Mesothelial cell of epicardium (in vitro differentiated cells): ENCODE measurements at places on chromosomes 5 and 9.

DNA sequence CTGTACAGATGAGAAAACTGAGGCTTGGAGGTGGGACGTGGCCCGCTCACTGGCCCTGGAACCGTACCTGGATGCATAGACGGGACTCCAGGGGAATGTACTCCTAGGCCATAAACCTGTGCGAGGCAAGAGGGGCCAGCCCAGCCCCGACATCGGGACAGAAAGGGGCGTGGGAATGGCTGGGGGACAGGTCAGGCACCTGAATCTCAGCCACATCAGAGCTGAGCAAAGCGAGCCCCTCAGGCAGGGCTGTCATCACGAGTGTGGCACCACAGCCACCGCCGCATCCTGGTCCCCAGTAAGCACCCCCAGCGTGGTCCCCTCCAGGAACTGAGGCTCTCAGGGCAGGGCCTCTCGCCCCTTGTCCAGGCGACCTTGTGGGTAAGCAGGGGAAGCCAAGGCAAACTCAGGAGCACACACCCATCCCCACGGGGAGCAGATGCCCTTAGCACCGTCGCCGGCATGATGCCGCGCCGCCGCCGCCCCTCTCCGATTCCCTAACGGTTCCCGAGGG is 16.5 kb downstream of the NACC2 start:
- no peak for DNase-seq
- H3K27me3 ChIP-seq = no peaks in the 10 kb centered on the region
- no peak overlapping the region for H3K27ac ChIP-seq
- H3K4me3 ChIP-seq = no peak overlapping the region

DNA sequence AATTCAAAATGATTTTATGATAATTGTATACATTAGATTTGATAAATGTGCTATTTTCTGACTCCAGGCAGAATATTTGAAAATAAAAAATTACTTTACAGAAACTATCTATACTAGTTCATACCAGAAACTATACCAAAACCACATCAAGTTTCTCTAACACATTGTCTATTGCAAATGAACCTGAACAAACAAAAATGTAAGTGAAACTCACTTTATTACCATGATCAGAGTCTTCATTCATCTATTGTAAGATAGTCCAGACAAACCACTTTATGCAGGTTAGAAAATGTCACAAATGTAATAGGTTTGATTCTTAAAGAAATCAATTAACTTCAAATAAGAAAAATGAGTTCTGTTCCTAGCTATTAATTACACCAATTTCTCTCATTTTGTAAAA is 99.4 kb downstream of the OXCT1 start:
- peaks cover 31% of the 10 kb centered on the region for H3K4me1 ChIP-seq
- H3K4me3 ChIP-seq = no peak overlapping the region
- no peaks in the 10 kb centered on the region for H3K27me3 ChIP-seq
- H3K27ac ChIP-seq = no peak overlapping the region
- H3K36me3 ChIP-seq = no peaks in the 10 kb centered on the region
- DNase-seq = no peak

DNA sequence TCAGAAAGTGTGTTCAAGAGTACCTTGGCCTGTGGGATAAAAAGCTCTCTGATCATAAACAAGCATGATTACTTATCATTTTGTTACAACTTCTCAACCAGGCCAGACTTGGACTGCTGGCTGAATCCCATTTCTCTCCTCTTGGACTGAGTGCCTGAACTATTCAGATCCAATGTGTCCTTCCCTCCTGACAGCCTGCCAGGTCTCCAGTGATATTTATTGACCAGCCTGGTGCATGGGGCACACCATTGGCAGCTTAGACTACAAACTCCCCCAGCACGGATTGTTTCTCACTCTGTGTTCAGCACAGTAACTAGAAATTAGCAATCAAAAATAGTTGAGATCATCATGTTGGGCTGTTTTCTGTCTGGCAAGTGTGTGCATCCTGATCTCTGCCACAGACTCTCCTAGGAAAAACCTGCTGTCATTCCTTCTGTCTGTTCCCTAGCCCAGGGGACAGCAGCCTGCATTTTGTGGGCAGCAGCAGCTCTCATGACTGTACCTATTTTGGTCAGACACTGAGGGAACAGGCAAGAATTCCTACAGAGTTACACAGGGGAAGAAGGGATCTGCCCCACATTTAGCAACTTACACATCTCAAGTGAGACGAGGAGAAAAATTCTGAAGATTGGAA is 348.1 kb downstream of the ADAMTS6 start:
- H3K4me1 ChIP-seq = no peaks in the 10 kb centered on the region
- no peaks in the 10 kb centered on the region for H3K27me3 ChIP-seq
- H3K4me3 ChIP-seq = no peak overlapping the region
- no peak overlapping the region for H3K27ac ChIP-seq

DNA sequence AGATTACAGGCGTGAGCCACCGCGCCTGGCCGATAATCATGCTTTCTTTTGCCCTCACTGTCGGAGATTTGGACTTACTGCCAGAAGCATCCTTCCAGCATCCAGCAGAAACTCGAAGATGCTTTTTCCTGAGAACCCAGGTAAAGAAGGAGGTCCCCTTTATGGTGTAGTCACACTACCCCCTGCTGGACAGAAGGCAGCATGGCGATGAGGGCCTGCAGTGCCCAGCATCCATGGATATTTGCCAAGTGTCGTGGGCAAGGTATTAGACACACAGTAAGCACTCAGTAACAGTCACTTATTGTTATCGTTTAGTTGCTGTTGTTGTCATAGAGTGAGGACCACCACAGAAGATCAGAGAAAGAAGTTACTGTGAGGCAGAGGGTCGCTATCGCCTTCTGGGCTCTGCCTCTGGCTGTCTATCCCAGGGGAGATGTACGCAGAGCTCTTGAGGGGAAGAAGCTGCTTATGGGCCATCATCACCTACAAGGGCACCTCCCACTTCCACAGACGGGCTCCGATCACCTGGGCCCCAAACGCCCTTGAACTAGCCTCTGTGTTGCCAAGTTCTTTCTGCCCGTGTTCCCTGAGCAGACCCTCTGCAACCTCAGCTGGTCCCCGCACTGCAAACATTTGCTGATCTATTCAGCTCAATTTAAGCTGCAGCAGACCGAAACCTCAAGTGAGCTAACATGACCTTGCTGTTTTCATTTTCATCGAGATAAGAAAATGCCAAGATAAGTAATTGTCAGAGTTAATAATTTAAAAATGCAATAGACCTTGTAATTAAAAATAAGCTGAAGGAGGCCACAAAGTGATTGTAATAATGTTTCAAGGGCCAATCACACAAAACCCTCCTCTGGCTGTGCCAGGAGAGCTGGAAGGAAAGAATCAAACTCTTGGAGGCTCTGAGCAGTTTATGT is 23.9 kb downstream of the C5orf15 start:
- H3K27me3 ChIP-seq = no peaks in the 10 kb centered on the region
- H3K36me3 ChIP-seq = no peaks in the 10 kb centered on the region
- no peak overlapping the region for H3K27ac ChIP-seq
- no peak overlapping the region for H3K4me3 ChIP-seq

- DNase-seq = no peak
- H3K27me3 ChIP-seq = no peaks in the 10 kb centered on the region
- H3K4me1 ChIP-seq = no peaks in the 10 kb centered on the region
- no peak overlapping the region for H3K27ac ChIP-seq
Measured at GRCh38 chr5:100683881-100684280, 148.7 kb downstream of the FAM174A start.

DNA sequence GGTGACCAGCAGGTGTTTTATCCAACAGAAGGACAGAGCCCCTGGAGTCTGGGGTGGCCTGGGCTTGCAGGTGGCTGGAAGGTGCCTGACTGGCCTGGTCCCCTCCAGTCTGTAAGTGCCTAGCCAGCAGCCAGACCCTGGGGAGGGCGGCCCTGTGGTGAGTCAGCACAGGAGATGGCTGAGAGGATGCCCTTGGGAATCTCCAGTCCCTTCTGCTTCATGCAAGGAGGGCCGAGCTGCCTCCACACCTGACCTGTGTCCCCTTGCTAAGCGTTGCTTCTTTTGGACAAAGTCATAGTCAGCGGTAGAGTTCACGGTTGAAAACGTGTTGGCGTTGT is 20.2 kb downstream of the OBP2B start:
- peaks cover 2% of the 10 kb centered on the region for H3K4me1 ChIP-seq
- no peak for DNase-seq

DNA sequence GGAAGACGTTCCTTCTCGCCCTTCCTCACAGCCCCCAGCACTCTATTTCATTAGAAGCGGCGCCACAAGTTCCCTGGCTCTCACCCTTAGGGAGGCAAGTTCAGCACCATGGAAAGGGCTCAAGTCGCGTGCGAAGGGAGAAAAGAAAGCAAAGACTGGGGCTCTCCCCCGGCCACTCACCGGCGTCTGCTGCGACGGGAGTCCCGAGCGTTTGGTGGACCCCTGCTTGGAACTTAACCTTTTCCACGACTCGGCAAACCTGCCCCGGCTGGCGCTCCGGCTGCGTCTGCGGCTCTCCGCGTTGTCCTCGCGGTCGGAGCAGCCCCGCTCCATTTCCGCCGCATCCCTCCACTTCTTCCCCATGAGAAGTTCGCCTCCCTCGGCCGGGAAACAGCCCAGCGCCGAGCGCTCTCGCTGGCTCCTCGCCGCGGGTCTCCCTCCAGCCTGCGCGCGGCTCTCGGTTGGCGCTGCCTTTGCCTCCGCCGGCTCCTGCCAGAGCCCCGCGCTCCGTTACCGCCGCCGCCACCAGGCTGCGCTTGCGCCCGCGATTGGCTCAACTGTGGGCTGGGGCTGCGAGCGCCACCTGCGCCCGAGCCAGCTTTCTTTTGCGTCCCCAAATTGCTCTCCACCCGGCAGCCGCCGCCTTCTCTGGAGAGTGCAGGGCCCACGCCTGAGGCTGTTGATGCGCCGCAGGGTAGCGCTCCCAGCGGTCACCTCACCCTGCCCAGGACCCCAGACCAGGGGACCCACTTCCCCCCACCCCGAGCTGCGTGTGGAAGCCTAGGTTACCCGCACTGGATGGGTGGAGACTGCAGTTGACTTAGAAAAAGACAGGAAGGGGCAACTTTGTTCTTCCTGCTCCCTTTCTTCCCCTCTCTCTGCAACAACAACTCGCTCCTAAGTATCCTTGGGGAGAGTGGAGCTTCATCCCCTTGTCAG is 321.6 kb downstream of the CEMIP2 start:
- H3K27ac ChIP-seq = no peak overlapping the region
- peak overlapping the region; percentile 66 for H3K4me3 ChIP-seq

DNA sequence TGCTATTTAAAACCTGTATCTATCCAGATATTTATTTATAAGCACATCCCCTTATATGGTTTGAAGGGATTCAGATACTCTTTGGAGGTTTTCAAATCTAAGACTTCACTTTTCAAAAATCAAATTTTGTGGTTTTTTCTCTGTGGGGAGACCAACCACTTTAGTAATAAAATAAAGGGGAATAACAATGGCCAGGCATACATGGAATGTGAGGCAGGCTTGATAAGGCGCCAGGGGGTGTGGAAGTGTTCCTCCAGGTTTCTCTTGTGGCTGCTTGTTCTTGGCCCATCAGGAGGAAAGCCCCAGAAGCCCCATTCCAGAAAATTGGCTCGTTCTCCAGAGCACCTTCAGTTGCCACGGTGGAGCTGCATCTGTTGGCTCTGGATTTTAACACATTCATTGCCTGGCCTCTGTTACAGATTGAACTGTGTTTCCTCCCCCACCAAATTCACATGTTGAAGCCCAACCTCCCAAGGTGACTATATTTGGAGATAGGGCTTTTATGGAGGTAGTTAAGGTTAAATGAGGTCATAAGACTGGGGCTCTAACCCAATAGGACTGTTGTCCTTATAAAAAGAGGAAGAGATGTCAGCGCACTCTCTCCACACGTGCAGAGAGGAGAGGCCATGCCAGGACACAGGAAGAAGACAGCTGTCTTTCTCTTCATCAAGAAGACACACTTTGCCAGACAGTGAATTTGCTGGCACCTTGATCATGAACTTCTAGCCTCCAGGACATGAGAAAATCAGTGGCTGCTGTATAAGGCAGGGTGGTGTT is 195.9 kb downstream of the TMEM38B start:
- no peak overlapping the region for H3K4me3 ChIP-seq
- H3K36me3 ChIP-seq = no peaks in the 10 kb centered on the region
- no peak for DNase-seq
- peaks cover 11% of the 10 kb centered on the region for H3K4me1 ChIP-seq
- H3K27me3 ChIP-seq = no peaks in the 10 kb centered on the region

GRCh38 chr5:171926311-171926710 is 80.1 kb downstream of the FBXW11 start:
- H3K36me3 ChIP-seq = peaks cover 15% of the 10 kb centered on the region
- no peaks in the 10 kb centered on the region for H3K27me3 ChIP-seq
- H3K4me3 ChIP-seq = no peak overlapping the region
- H3K4me1 ChIP-seq = peaks cover 4% of the 10 kb centered on the region
- no peak for DNase-seq
- H3K27ac ChIP-seq = no peak overlapping the region

GRCh38 chr9:87875831-87876545 is 6.7 kb upstream of the SPATA31E1 start:
- no peak overlapping the region for H3K27ac ChIP-seq
- no peak for DNase-seq
- H3K4me1 ChIP-seq = peaks cover 41% of the 10 kb centered on the region
- no peaks in the 10 kb centered on the region for H3K36me3 ChIP-seq
- H3K27me3 ChIP-seq = no peaks in the 10 kb centered on the region
